Activated naive CD4-positive, alpha-beta T cell treated with anti-CD3 and anti-CD28 coated beads, Interleukin-2, amount 50 U/mL, for 72 hours (primary cell): ENCODE measurements at places on chromosomes 11 and 22.

- DNase-seq: no peak
These were observed 60.2 kb downstream of the ADM start for GRCh38 chr11:10365045-10365444.

DNA sequence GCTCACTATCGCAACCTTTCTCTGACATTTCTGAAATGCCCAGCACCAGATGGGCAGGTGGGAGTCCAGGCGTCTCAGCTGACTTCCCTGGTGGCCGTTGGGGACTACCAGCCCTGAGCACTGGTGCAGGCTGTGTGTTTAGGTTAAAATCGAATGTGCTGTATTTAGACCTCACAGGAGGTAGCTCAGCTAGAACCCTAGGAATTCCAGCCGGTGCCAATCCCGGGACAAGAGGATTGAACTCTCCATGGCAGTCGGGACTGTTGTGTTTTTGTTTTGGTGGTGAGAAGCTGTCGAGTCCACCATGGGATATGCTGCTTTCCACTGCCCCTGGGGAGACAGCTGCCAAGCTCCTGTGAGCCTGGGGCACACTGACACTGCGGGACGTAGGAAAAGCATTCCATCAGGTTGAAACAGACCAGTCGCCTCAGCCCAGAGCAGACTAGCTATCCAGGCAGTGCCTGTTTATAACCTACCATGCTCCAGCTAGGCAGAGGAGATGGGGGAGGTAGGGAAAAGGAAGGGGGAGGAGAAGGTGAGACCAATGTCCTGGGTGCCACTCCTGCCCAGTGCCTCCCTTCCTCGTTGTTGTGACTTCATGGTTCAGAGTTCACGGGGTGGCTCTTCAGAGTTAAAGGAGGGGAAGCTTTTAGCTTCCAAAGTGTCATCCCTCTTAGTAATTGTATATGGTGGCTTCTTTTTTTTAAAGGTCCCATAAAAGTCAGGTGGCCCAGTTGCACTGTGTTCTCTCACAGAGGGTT is 53.0 kb downstream of the MICAL2 start:
- no peak for DNase-seq

GRCh38 chr11:16223558-16223957 is 132.8 kb downstream of the SOX6 start:
- DNase-seq: no peak

DNA sequence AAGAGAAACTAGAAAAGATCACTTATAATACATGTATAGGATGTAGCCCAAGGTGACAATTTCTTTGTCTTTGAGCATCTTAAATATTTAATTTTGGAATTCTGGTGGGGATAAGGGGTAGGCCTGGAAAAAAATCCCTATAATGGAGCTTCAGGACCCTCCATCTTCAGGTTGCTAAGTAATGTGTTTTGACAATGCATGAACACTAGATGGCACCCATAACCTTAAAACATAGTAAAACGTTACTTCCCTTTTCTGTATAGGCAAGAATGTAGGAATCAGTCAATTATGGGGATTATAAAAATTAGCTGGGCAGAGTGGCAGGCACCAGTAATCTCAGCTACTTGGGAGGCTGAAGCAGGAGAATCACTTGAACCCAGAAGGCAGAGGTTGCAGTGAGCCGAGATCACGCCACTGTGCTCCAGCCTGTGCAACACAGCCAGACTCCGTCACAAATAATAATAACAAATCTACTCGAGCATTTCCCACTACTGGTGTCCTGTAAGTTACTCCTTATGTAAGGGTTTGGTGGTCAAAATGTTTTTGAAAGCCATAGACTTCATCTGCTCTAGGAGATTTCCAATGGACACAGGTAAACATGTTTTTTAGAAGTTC is 541.9 kb upstream of the CCDC90B start:
- no peak for DNase-seq

DNA sequence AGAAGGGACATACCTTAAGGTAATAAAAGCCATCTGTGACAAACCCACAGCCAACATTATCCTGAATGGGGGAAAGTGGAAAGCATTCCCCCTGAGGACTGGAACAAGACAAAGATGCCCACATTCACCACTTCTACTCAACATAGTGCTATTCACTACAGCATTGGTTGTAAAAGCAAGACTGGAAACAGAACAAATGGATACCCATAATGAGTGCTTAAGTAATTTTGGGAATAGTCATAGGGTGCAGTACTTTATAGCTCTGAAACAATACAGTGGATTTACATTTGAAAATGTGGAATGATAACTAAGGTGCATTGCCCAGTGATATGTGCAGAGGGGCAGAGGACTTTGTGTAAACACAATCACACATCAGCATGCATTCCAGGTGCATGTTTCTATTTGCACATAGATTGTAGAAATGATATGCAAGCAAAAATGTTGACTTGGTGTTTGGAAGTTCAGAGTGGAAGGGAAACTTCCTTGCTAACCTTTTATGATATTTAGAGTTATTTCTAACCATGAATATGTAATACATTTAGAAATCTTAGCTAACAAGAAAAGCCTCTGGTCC is 112.3 kb downstream of the IGLL1 start:
- no peak for DNase-seq

GRCh38 chr11:9568854-9569587 is 4.4 kb upstream of the WEE1 start:
- DNase-seq: no peak

DNA sequence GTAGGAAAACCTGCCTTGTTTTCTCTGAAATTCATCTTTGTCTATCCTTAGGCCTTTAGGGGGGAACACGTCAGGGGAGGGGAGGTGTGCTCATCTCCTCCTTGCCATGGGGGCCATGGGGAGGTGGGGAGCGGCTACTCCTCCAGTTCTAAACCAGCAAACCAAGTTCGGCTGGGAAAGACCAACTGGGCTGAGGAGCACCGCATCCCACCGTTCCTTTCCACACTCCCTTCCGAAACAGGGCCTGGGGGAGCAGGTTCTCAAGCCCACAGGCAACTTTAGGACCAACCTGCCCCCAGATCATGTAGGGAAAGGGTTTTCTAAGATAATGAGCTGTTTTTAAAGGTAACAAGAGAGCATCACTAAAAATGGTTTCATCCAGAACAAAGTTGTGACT is 77.5 kb upstream of the PITPNB start:
- DNase-seq: no peak

DNA sequence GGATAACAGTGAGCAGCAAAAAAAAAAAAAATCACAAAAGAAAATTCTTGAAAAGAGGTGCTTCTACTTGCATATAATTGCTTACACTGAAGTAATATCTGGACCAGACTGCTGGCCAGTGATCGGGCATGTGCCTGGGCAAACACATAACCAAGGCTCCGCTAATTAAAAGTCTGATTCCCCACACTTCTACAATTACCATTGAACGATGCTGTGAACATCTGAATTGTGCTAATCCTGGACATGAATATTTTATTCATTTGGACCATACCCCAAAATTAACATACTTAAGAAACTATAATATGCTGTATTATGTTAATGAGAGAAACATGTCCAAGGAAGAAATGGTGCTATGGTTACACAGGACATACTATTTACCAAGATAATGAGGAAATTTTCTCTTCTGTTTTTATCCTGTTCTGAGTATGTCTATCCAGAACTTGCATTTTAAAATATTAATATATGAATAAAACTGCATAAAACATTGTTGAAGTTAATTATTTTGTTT is 69.8 kb downstream of the LRRC4C start:
- DNase-seq: no peak

- no peak for DNase-seq
These were observed 31.0 kb downstream of the FZD4 start for GRCh38 chr11:86923999-86924766.
